ENCODE measurements at places on chromosomes 5 and 9. TPM values are rescaled to one million over a fixed set of nuclear protein-coding genes. Genes with fewer than 3 reads are reported as not detected.

Gene FIBCD1
- total RNA-seq, result not detected

Gene FAM221B
- total RNA-seq, result not detected

Gene FAT2
- total RNA-seq, result not detected

Gene TYRP1
- total RNA-seq, result not detected

Data from activated CD4-positive, alpha-beta memory T cell treated with anti-CD3 and anti-CD28 coated beads, Interleukin-2, amount 10 ng/mL, durations not matched to agents 7 days and 5 days (primary cell).